M059J (cell line): ENCODE measurements at places on chromosomes 7 and 10. TPM values are rescaled to one million over a fixed set of nuclear protein-coding genes. Genes with fewer than 3 reads are reported as not detected.

DNA sequence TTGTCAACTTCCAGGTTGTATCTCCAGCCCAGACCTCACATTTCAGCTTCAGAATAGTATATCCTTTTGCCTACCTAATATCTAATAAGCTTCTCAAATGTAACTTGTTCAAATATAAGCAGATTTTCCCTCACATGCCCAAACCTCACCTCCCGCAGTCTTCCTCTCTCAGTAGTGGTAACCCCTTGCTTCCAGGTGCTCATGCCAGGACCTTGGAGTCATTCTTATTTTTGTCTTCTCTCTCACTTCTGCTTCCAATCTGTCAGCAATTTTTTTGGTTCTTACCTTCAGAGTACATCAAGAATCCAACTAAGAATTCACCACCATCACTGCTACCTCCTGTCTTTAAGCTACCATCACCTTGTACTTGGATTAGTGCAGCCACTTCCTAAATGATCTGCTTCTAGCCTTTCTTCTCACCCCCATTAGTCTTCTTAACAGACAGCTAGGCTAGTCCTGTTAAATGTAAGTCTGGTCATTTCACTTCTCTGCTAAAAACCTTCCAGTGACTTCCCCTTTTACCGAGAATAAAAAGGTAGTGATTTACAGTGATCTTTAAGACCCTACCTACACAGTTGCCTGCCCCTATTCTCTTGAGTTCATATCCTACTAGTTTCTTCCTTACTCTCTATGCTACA lies 14.0 kb downstream of the ANKIB1 start:
- DNase-seq = no peak

The CLCN1 gene
- not detected in 2 replicates for total RNA-seq

DNA sequence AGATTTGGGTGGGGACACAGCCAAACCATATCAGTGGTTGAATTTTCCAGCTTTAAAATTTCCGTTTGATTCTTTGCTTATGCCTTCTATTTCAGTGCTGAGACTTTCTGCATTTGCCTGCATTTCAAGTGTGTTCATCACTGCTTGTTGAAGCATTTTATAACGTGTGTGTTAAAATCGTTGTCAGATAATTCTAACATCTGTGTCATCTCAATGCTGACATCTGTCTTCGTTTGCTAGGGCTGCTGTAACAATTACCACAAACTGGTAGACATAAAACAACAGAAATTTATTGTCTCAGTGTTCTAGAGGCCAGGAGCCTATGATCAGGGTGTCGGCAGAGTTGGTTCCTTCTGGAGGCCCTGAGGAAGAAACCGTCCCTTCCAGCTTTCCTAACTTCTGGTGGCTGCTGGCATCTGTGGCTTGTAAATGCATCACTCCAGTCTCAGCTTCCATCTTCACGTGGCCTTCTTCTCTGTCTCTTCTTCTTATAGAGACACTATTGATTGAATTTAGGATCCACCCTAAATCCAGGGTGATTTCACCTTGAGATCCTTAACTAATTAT lies 71.1 kb upstream of the SDK1 start:
- no peak for DNase-seq

The LIPM gene
- not detected in 2 replicates for total RNA-seq

GRCh38 chr7:157875230-157876179 lies 538.7 kb downstream of the DNAJB6 start:
- peak; percentile 3 for DNase-seq

DNA sequence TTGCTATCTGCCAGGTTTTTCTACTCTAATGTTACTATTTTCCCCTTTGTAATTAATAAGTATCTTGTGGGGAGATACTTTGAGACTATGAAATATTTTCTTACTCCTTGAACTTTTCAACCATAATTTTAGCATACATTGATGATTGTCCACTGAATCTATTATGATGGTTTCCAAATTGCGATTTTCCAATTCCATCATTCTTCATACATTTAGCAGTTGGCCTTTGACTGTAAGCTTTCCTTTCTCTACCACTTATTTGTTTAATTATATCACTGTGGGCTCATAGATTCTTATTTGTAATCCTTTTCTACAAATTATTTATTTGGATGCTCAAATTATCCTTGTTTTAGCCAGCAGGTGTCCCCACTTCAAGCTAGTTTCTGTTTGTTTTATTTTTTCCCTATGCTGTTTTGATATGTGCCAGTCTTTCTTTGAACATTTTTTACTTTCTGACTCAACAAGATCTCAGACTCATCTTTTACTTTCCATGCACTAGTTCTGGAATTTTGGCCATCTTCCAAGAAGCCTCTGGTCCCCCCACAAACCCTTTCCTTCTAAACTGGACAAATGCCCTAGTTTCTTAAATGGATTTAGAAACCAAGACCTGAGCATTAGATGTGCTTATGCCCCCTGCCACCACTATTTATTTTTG lies 11.4 kb upstream of the MRPS16 start:
- DNase-seq = peak; percentile 60

- no peak for DNase-seq
Observed at GRCh38 chr10:22697800-22698199, 16.6 kb downstream of the PIP4K2A start.

- DNase-seq = no peak
Observed at GRCh38 chr7:148609045-148609725, 18.6 kb downstream of the C7orf33 start.

- no peak for DNase-seq
Observed at GRCh38 chr10:22003964-22004281, 393 bp upstream of the DNAJC1 start.

The CC2D2B gene
- total RNA-seq = not detected in 2 replicates

GRCh38 chr10:49153971-49154370 lies 20.1 kb upstream of the FAM170B start:
- DNase-seq = peak; percentile 31

GRCh38 chr10:78384049-78384431 lies 350.4 kb downstream of the RPS24 start:
- no peak for DNase-seq

DNA sequence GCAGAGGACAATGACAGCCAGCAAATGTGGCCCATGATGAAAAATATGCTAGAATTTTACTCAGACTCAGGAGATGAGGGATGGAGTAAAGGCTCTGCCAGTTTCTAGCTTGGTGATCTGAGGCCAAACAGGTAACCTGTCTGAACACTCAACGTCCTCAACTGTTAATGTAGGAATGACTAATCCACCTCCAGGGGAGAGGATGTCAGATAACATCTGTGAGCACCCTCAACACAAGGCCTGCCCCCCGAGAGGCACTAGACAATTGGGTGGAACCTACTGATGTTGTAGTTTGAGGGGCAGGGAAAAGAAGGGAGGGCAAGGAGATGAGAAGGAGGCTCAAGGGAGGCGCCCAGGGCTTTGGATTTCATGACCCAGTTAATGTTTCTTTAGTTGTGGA lies 445.1 kb downstream of the PLXNA4 start:
- peak; percentile 78 for DNase-seq

The NRCAM gene
- 0.49 TPM in 1 of 2 replicates, not detected in the other for total RNA-seq

GRCh38 chr10:43658227-43658626 lies 9.5 kb upstream of the ZNF32 start:
- no peak for DNase-seq

DNA sequence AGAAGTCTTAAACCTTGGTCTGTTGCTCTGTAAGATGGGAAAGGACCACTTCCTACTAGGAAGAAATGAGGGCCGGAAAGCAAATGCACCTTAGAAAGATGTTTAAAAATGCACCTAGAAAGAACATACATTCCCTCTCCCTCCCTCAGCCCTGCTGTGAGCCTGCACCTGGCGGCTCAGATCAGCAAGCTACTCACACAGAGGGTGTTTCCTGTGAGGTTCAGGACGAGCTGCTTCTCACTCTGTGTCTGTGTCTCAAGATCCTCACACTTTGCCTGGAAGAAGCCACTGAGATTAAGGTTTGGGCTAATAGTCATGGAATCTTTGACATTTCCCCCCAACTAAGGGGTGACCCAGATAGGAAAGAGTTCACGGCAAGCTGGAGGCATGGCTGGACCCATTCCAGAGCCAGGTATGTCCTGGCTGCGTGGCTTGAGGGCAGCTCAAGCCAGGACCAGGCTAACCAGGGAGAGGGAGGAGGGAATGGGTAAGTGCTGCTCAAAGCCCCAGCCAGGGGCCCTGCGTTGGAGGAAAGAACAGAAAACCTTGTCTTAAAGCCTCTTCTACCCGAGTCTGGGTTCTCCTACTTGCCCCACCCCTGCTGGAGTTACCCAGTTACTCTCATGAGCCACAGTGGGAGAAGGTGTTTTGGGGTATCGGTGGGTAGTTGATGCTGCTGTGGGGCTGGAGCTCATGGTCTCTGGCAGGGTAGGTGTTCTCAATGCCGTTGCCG lies 47.5 kb downstream of the PODXL start:
- no peak for DNase-seq

GRCh38 chr10:113047605-113047962 lies 97.5 kb downstream of the TCF7L2 start:
- peak; percentile 68 for DNase-seq

DNA sequence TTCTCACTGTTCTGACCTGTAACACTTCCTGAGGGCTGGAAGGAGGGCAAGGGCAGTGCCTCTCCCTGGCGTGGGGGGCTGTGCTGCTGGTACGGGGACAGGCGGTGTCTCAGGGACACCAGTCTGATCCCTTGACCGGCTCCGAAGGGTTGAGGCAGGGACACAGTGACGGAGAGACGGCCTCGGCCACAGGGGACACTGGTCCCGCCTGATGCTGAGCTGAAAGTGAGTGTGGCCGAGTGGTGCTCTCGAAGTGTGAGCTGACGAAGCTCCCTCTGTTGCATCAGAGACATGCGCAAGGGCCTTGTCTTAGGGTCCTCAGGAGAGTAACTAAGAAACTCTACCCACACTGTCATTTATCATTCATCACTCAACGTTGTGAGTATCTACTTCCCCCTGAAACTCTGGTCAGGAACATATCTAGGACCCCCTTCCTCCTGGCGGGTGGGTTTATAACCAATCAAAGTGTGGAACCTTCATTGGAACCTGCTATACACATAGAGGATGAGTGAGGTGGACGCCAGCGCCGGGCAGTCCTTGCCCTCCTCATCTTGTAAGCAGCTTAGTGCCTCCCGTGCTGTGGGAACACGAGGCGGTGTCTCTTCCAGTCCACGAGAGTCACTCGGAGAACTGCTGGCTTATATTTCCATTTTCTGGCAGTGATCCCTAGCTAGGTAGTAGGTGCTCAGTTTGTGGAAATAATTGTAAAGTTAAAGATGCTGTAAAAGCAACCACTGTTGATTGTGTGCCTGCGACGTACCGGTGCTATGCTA lies 283.1 kb downstream of the DNAJB6 start:
- no peak for DNase-seq

- no peak for DNase-seq
Observed at GRCh38 chr7:106347229-106347833, 62.5 kb upstream of the NAMPT start.

The LIPJ gene
- not detected in 2 replicates for total RNA-seq

The CALCR gene
- total RNA-seq = not detected in 2 replicates

GRCh38 chr10:128929767-128930166 lies 537.3 kb upstream of the MGMT start:
- DNase-seq = no peak

- DNase-seq = peak; percentile 62
Observed at GRCh38 chr7:22989643-22990587, 24.0 kb downstream of the HYCC1 start.

GRCh38 chr7:124635416-124635815 lies 130.2 kb downstream of the GPR37 start:
- DNase-seq = no peak

The TEX36 gene
- 0.10 TPM in 1 of 2 replicates, not detected in the other for total RNA-seq

DNA sequence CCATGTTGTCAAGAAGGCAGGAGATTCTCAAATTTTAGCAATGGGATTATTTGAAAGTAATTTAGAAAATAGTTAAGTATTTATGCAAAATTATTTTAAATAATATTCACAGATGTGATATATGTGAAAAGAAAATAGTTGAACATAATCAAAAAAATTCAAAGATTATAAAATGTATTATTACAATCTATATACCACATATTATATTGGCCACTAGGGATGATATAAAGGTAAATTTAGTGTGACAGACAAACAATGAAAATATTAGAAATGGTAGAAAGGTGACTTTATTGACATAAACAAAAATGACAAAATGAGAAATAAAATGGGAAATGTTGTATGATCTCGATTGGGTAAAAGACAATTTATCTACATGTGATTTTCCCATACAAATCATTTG lies 385.5 kb downstream of the PCDH15 start:
- no peak for DNase-seq

GRCh38 chr10:71933651-71934050 lies 30.5 kb upstream of the CHST3 start:
- no peak for DNase-seq

DNA sequence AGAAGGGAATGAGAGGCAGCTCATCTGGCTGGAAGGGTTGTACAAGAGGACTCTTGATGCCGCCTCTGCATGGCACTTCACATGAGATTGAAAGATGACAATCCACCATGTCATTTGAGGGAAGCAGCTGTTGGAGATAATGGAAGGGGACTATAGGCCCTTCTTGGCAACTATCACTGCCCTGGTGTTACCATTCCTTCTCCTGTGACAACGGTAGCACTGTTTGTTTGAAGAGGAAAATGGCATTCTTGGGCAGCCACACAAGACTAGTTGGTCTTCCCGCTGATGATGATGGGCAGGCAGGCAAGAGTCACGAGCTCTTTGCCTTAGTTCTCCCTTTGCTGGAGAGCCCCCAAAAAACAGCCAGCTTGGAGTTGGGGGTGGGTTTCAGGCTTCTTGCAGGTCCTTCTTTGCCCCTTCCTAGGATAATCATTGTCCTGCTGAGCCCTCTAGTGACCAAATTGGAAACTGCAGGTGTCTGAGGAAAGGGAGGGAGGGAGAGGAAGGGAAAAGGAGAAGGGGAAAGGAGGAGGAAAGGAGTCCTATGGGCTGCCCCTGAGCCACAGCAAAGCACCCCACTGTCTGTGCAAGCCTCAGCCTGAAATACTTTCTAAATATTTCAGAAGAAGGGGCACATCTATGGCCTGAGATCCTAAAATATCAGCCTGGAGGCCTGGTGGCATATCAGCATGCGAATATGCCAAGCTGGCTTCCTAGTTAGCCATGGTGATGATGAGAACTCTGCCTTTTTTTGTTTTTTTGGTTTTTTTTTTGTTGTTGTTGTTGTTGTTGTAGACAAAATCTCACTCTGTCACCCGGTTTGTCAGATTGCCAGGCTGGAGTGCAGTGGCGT lies 165.6 kb upstream of the KMT2E start:
- peak; percentile 47 for DNase-seq

- DNase-seq = no peak
Observed at GRCh38 chr7:98110249-98111022, 3.8 kb downstream of the LMTK2 start.

The EBF3 gene
- total RNA-seq = not detected in 2 replicates
